ENCODE measurements at places on chromosomes 1 and 21. TPM values are rescaled to one million over a fixed set of nuclear protein-coding genes. Genes with fewer than 3 reads are reported as not detected.
A peak's percentile ranks its signal among the peaks of the same experiment; 100 is the strongest.

- no peaks in the 10 kb centered on the region for H3K27me3 ChIP-seq
- H3K27ac ChIP-seq, result no peak overlapping the region
- no peaks in the 10 kb centered on the region for H3K36me3 ChIP-seq
- peaks cover 11% of the 10 kb centered on the region for H3K4me1 ChIP-seq
Observed at GRCh38 chr1:162229549-162229948, 147.1 kb downstream of the SPATA46 start.

Gene CYP4A11
- total RNA-seq, result not detected

GRCh38 chr1:69920426-69920825, 285.0 kb downstream of the LRRC40 start:
- H3K4me1 ChIP-seq, result no peaks in the 10 kb centered on the region
- H3K27me3 ChIP-seq, result no peaks in the 10 kb centered on the region
- H3K36me3 ChIP-seq, result no peaks in the 10 kb centered on the region
- no peak overlapping the region for H3K27ac ChIP-seq
- DNase-seq, result no peak
- no peak overlapping the region for H3K4me3 ChIP-seq

DNA sequence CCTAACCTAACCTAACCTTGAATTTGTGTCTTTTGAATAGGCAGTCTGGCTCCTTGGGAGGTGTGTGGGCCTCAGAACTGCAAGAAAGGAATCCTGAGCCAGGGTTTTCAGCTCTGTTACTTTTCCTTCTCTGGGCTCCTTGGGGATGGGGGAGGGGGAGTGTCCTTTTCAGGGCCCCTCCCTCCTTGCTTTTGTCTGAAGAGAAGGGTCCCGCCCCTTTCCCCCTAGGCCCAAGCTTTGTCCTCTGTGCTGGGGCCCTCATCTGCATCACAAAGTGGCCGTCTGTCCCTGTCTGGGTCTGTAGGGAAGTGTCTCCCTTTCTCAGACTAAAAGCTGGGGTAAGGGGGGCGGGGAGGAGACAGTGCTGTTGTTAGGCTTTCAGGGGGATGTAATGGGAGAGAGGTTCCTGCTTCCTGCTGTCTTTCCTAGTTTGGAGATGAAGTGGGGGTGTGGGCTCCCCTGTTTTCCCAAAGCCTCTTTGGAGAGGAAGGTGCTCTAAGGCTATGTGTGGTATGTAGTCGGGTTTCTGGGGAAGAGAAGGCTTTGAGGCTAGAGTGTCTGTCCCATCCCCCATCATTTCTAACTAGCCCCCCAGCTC, 3.1 kb downstream of the AGO1 start:
- no peak overlapping the region for H3K4me3 ChIP-seq
- DNase-seq, result no peak
- peaks cover 18% of the 10 kb centered on the region for H3K36me3 ChIP-seq
- peaks cover 42% of the 10 kb centered on the region for H3K4me1 ChIP-seq
- H3K27ac ChIP-seq, result peak overlapping the region; percentile 10

DNA sequence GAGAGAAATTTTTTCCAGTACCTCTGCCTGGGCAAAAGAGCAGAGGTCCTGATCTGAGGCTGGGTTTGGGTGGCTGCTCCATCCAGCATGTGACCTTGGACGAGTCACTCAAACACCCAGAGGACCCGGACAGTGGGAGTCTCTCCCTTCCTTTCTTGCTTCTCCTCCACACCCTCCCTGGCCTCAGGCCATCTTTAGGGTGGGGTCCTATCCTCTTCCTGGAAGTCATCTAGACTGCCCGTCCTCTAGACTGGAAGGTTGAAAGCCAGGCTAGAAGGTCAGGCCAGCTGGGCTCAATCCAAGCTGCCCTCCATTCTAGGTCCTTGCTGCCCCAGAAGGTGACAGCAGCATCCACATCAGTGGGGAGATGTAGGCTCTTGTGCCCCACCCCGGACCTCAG, 599.5 kb downstream of the MATN1 start:
- H3K4me1 ChIP-seq, result no peaks in the 10 kb centered on the region
- no peak overlapping the region for H3K27ac ChIP-seq

Gene SPRR5
- total RNA-seq, result not detected

Gene OR2G6
- total RNA-seq, result not detected

- no peaks in the 10 kb centered on the region for H3K4me1 ChIP-seq
- no peaks in the 10 kb centered on the region for H3K36me3 ChIP-seq
- no peak overlapping the region for H3K4me3 ChIP-seq
- no peak for DNase-seq
Observed at GRCh38 chr1:12075195-12076114, 12.4 kb downstream of the TNFRSF8 start.

DNA sequence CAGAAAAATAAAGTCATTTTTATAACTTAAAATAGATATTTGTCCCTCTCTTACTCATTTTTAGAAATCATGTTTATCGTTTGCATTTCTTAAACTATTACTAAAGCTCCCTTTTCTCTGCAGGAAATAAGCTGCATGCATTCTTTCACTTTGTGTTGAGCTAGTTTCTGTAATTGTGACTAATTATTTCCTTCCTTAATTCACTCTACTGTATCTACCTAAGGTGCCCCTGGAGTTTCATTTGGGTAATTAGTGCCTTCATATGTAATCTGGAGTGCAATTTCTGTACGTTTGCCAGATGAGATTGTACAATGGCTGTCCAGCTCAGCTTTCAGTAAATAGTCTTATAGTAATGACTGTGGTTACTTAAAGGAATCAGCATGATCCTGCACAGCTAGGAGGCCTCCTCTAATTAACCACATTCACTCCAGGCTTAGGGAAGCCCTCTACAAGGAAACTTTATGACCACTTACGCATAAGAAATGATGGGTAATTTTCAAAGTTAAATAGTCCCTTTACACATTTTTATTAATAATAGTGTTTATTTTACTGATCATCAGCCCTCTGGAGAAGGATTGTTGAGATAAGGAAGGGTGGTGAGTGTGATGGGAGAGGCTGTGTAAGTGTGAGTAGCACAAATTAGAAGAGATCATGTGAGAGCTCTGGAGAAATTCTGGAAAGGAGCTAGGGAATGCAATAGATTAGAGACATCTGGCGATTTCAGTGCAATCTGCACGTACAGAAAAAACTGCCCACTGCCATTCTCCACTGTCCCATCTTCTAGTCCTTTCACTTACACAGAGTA, 86.8 kb downstream of the LRRC8C start:
- no peaks in the 10 kb centered on the region for H3K27me3 ChIP-seq
- H3K4me1 ChIP-seq, result no peaks in the 10 kb centered on the region
- peaks cover under 1% of the 10 kb centered on the region for H3K36me3 ChIP-seq

GRCh38 chr1:40650075-40650474, 15.4 kb downstream of the RIMS3 start:
- no peaks in the 10 kb centered on the region for H3K27me3 ChIP-seq
- no peak overlapping the region for H3K27ac ChIP-seq
- no peak for DNase-seq
- H3K4me1 ChIP-seq, result no peaks in the 10 kb centered on the region
- H3K4me3 ChIP-seq, result no peak overlapping the region
- no peaks in the 10 kb centered on the region for H3K36me3 ChIP-seq

Gene ORC1
- 0.28 TPM for total RNA-seq

Data from right atrium auricular region (tissue), 2 donors.